ENCODE measurements at places on chromosomes 16 and 17.
A peak's percentile ranks its signal among the peaks of the same experiment; 100 is the strongest.

DNA sequence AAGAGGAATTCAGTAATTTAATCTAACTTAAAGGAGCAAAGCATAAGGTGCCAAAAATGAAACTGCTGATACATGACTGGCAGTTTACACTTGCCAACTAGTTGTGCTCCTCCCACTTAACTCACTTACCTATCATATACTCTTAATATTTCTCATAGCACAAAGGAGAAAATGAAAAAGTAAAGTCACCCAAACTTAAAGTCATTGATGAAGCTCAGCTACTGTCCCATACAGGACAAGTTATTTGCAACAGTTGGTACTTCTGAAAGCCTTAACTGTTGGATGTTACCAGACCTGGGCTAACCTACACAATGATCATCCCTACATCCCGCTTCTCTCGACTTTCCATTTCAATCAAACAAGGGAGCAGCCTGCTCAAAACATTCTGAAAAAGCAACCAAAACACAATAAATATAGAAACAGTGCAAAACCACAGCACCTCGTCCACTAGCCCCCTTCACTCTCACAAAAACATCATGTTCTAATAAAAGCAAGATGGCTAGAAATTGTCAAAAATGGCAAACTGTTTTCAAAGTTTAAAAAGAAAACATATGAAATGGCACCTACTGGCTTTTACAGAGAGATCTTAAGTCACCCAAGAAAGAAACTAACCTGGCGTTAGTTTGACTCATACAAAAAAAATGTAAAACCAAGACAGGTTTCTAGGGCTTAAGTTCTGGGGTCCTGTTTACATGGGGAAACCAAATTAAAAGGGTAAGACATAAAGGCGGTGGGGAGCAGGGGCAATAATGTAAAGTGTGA lies 868 bp downstream of the MED13 start:
- DNase-seq: peak; percentile 23

DNA sequence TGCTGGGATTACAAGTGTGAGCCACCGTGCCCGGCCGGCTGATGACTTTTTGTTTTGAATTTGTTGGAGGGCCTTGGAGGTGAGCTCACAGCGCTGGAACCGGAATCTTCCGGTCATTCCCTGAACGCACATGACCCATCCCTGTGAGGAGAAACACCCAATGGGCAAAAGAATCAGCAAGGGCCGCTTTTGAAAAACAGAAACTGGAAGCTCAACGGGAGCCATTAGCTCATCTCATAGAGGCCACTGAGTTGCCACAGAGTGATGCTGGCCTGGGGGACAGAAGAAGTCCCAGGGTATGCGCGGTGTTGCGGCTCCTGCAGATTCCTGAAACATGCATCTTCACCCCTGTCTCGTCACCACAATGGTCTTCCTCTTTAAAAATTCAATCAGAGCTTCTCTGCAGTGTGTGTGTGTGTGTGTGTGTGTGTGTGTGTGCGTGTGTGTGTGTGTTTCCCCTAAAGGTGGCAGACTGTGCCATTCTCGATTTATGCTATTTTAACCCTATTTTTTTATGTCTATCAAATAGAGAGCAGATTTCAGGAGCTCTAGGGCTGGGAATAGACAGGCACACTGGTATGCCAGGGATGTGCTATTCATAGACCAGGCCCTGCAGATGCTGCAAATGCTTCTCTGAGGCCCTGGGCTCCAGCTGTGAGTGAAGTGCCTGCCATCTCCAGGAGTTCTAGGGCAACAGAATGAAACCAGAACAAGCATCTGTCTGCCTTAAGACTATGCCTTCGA lies 68.3 kb downstream of the MARCHF10 start:
- peak; percentile 77 for DNase-seq

- no peak for DNase-seq
These were observed 234.8 kb upstream of the RPL38 start for GRCh38 chr17:73968680-73969079.

DNA sequence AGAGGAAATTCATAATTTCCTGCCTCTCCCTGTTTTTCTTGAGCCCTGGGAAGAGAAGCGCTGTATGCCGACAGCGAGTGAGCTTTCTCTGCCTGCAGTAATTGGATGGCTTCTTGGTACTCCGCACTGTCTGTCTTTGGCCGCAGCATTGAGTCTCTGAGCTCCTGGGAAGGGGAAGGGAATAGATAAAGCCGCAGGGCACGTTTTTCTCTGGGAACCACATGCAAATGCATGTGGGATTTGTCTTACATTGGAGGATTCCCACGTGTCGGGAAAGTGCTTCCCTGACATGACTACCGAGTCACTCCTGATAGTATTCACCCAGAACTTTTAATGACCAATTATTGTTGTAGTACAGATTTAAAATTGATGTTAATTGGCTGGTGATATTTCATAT lies 385.9 kb downstream of the CPPED1 start:
- DNase-seq: peak; percentile 38
